ENCODE measurements at places on chromosomes 5 and 9.

DNA sequence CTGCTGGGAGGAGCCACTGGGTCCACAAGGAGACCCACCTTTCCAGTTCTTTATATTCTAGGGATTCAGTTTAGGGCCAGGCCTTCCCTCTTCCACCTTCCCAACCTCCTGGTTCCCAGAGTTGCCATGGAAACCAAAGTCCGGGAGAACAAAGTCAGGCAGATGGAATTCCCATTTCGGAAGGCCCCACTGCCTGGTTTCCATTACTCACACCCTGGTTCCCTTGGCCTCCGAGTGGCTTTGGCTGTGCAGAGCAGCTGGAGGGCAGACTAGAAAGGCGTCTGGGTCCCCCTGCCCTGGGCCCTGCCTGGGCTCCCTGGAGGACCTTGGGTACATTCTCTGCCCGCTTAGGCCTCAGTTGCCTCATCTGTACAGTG, 136.1 kb downstream of the RGS3 start:
- no peak for DNase-seq

GRCh38 chr9:111891910-111892499, 4.6 kb upstream of the UGCG start:
- DNase-seq, result no peak

DNA sequence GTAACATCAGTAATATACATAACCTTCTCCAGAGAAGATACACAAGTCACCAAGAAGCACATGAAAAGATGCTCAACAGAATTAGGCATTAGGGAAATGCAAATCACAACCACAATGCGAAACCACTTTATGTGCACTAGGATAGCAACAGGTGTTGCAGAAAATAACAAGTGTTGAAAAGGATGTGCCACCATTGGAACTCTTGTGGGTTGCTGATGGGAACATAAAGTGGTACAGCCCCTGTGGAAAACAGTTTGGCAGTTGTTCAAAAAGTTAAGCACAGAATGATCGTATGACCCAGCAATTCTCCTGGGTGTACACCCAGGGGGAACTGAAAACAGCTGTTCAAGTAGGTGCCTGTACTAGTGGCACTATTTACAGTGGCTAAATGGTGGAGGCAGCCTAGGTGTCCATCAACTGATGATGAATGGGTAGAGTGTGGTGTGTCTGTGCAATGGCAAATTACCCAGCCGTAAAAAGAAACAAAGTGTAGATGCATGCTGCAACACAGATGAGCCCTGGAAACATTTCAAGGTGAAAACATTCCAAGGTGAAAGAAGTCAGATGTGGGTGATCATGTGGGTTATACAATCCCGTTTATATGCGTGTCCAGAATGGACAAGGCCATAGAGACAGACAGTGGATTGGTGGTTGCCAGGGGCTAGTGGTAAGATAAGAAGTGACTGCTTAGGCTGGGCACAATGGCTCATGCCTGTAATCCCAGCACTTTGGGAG, 27.2 kb downstream of the CCDC69 start:
- no peak for DNase-seq

GRCh38 chr5:116459301-116459700, 115.3 kb downstream of the SEMA6A start:
- no peak for DNase-seq

DNA sequence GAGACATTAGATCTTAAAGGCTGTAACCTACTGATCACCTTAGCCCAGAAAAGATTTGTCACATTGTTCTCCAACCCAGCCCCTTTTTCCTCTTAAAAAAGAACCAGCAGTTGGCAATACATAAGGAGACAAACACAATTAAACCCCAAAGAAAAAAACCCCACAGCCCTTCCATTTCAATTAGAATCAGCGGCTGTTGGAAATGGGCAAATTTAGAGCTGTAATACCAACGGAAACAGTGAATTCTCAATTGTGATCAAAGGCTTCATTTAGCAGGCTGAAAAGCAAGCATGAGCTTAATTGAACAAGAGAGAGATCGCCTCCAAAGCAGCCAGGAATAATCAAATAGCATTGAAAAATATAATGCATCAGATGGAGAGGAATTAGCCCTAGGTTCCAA, 153.6 kb downstream of the FAM114A2 start:
- no peak for DNase-seq

GRCh38 chr9:89637787-89638186, 33.0 kb downstream of the GADD45G start:
- no peak for DNase-seq

GRCh38 chr5:137609127-137609526, 110.0 kb upstream of the SPOCK1 start:
- no peak for DNase-seq

DNA sequence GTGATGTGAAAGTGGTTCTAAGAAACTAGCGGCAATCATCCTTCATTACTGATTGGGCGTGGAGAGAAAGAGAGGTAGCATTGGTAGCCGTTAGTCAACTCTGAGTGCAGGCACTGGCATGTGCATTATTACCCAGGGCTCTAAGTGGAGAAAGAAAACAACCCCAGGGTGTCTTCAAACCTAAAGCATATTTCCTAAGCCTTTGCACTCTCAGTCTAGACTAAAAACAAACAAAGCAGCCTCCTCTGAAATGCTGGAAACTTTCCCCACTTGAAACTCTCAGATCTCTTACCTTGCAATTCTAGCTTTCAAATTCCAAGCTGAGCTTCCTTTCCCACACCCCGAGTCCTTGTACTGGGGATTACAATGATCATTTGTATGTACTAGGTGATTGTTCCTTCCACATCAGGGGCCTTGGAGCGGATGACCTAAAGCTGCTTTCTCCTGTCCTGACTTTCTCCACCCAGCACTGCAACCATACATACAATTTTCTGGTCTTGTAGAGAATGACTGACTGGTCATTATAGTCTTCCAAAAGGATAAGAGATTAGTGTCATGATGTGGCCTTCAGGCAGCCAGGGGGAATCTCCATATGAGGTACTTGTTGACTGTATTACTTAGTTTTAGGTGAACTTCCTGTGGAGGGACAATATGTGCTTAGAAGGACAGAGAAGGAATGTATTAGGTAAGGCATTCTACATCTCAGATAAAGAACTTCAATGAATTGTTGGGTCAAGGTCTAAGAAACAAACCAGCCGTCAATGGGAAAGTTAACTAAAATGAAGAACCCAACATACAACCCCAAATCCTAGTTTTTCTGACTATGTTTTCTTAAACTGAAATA, 98.3 kb upstream of the CDKN2B start:
- DNase-seq, result no peak

DNA sequence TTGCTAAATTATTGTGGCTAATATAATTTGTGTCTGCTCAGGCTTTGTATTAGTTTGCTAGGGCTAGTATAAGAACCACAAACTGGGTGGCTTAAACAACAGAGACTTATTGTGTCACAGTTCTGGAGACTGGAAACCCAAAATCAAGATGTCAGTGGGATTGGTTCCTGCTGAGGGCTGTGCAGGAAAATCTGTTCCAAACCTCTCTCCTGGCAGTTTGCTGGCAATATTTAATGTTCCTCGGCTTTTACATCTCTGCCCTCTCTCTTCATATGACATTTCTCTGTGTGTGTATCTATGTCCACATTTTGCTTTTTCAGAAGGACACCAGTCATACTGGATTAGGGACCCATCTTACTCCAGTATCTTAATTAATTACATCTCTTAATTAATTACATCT, 498.8 kb upstream of the CD180 start:
- DNase-seq, result no peak

GRCh38 chr5:6804766-6805501, 91.7 kb downstream of the TENT4A start:
- DNase-seq, result no peak

DNA sequence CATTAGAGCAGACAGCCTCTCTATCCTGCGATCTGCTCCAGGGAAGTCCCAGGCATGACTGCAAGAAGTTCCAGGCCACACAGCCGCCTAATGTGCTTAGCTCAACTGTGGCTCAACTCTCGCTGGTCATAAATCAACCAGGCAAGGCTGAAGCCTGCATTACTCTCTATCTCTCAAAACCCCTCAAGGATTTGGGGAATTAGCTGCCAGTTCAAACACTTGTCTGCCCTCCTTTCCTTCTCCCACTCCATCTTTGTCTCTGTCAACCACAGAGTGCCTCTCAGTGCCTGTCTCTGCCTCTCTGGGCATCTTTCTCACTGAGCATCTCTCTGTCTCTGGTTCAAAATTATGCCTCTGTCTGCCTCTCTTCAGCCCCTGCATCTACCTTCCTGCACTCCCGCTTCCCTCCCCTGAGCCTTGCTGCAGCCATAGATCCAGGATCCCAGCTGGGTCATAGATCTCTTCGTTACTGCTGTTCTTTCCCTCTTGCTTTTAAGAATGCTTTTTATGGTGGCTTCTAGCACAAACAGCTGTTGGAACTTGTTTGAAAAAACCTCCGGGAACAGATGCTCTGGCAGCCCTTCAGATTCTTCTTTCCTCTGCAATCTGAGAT, 27.9 kb upstream of the GALNT10 start:
- no peak for DNase-seq

DNA sequence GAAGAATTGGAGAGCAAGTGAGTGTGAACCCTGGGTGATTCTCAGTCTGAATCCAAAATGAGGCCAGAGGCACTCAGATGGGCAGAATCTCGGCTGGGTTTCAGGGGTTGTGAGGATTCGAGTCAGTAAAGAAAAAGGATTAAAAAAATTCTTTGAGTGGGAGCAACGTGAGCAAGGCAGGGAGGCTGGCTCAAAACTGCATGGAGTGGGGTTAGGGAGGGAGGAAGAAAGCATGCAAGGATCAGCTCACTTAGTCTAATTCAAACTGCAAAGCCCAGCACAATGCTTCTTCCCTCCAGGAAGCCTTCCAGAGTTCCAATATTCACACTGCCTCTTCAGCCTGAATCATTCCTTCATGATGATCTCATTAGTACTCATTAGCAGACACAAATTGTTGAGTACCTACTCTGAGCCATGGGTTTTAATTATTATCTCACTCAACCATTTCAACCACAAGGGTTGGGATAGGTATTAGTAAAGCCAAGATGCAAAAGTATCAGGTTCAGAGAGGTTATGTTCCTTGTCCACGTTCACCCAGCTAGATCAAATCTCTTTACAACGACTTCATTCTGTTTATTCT, 95.8 kb downstream of the BRINP1 start:
- no peak for DNase-seq

- DNase-seq, result no peak
These were observed at the start of gene ADGRD2 for GRCh38 chr9:124450241-124450924. Gene ADGRD2 (plus strand): TSS chr9:124450451. CDS start chr9:124451667, 1,216 bp downstream.

- no peak for DNase-seq
These were observed 45.5 kb downstream of the BICD2 start for GRCh38 chr9:92719028-92719647.

DNA sequence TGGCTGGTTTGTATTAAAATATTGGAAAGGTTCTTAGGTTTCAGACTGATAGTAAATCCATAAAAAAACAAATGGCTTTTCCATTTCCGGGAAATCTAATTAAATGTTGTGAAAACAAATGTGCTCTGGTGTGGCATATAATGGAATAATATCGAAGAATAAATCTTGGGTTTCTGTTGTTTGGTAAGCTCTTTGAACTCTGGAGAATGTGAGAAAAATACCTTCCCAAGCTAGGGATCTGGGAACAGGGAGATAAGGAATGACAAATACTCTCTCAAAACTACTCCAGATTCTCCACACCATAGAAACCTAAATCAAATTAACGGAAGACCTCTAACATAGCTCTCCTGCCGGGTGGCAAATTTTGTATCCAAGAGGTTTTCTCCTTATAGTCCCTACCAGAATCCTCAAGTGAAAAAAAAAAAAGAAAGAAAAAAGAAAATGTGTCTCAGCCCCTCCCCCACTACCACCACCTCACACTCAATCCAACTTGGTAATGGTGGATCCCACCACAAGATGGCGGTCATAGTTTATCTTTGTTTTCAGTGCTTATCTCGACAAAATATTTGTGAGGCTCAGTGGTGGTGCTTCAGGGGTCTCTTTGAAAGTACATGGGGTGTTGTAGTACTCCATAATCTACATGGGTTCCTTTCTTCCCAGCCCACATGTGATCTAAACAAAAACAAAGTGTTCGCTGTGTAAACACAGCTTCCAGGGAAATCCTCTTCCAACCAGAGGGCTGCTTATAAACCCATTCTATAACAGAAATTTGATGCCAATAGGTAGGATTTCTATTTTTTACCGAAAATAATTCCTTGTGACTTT, 54.5 kb upstream of the FST start:
- DNase-seq, result no peak

DNA sequence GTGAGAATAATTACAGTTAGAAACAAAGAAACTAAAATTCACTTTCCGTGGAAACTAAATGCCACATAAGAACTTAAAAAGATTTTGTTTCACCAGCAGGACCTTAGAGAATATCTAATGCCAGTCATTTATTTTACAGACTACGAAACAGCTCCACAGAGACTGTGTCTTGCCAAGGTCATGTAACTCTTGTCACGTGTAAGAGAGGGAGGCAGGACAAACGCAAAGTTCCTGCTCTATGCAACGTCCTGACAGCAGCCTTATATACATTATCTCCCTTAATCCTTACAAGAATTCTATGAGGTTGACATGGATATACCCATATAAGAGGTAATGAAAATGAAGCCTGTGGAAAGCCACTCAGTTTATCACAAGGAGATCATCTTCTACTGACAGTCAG, 39.4 kb downstream of the CTNNAL1 start:
- DNase-seq, result no peak

GRCh38 chr5:136174021-136174659, 18.8 kb downstream of the SMIM32 start:
- no peak for DNase-seq

GRCh38 chr9:123373447-123373923, 17.5 kb downstream of the CRB2 start:
- DNase-seq, result no peak

- no peak for DNase-seq
These were observed 41.0 kb downstream of the DMRT1 start for GRCh38 chr9:882416-882924.

DNA sequence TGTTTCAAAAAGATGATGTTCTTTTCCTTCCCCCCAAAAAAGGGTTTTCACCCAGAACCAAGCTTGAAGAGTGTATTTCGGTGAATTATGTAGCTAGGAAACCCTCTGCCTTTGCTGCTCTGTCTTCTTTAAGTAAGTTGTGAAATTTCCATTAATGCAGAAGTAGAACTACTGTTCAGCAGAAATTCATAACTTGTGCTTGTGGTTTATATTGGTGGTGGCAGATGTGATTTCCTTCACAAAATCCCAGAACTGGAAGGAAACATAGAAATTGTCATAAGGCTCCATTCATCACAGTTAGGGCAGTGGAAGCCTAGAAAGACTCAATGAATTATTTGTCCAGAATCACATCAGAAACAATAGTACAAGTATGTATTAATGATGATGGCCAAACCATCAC, 42.1 kb upstream of the DAB2 start:
- no peak for DNase-seq

- DNase-seq, result no peak
These were observed 11.3 kb downstream of the AHRR start for GRCh38 chr5:332843-333242.

- no peak for DNase-seq
These were observed 23.2 kb upstream of the TYRP1 start for GRCh38 chr9:12670006-12670405.

DNA sequence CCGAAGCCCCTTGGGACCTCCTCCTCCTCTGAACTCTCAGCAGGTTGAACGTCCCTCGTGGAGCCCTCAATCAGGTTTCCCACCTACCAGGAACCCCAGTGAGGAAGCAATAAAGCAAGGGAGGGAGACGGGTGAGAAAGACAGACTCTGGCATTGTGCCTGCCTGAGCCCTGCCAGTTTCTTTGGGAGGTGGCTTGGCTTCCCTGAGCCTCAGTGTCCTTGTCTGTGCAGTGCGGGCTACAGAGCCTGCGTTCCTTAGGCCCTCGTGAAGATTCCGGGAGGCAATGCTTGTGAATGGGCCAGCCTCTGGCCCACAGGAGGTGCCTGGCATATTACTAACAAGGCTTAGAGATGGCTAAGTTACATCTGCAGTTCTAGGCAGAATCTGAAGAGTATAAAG, 11.9 kb downstream of the GTF3C5 start:
- DNase-seq, result no peak

- no peak for DNase-seq
These were observed 174.3 kb upstream of the RORB start for GRCh38 chr9:74322661-74323314.

Measured in stimulated activated CD4-positive, alpha-beta T cell treated with anti-CD3 and anti-CD28 coated beads, Interleukin-15, amount 100 ng/mL, for 48 hours (primary cell).